D341Med (cell line): ENCODE measurements at places on chromosomes 11 and 22.
A peak's percentile ranks its signal among the peaks of the same experiment; 100 is the strongest.

GRCh38 chr22:50612528-50613221, 12.1 kb downstream of the MAPK8IP2 start:
- DNase-seq: peak; percentile 82

- DNase-seq: no peak
Measured at GRCh38 chr11:67320011-67320410, 16.7 kb downstream of the SSH3 start.

GRCh38 chr22:43945632-43946383, 9.4 kb upstream of the SAMM50 start:
- DNase-seq: peak; percentile 85

GRCh38 chr22:24205438-24206195, 24.3 kb downstream of the SUSD2 start:
- DNase-seq: no peak

DNA sequence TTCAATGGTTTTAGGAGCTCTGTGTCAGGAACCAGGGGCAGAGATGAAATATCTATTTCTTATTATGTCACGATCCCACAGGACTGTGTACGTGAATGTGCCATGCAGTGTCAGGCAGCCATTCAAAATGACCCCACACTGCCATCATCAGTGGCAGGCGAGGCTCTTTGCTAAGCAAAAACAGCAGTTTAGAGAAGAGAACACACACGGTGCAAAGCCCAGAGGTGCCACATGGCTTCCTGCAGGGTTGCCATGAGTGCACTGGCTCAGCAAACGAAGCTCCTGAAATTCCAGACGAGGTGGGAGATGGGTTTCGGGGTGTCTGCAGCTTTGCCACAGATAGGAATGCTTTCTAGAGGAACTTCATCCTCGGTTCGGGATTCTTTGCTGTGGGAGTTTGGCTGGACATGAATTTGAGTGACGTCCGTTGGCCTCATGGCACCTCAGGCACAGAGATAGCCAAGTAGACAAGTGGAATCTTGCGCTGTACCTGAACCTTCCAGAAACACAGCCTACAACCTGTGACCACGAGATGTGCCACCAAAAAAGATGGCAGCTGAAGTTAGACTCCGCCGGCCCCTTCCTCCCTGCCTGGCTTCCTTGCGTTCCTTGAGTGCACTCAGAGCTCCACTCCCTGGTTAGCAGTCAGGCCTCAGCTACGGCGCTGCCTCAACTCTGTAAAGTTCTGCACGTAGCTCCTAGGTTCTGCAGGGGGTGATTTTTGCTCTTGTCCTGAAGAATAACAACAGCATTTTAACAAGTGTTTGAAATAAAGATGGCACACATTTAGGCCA, 7.8 kb upstream of the ZBED4 start:
- DNase-seq: no peak

- no peak for DNase-seq
Measured at GRCh38 chr22:40979198-40979597, 28.0 kb downstream of the RBX1 start.

- no peak for DNase-seq
Measured at GRCh38 chr11:85028329-85029101, 598.6 kb downstream of the DLG2 start.

- DNase-seq: no peak
Measured at GRCh38 chr11:68665436-68665835, 18.9 kb upstream of the GAL start.

DNA sequence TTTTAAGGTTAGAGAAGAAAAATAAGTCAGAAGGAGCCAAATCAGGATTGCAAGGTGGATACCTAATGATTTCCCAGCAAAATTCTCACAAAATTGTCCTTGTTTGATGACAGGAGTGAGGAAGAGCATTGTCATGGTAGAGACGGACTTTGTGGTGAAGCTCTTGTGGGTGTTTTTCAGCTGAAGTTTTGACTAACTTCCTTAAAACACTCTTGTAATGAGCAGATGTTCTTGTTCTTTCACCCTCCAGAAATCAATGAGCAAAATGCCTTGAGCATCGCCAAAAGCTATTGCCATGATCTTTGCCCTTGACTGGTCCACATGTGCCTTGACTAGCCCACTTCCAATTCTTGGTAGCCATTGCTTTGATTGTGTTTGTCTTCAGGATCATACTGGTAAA, 20.0 kb downstream of the CALCB start:
- DNase-seq: no peak

DNA sequence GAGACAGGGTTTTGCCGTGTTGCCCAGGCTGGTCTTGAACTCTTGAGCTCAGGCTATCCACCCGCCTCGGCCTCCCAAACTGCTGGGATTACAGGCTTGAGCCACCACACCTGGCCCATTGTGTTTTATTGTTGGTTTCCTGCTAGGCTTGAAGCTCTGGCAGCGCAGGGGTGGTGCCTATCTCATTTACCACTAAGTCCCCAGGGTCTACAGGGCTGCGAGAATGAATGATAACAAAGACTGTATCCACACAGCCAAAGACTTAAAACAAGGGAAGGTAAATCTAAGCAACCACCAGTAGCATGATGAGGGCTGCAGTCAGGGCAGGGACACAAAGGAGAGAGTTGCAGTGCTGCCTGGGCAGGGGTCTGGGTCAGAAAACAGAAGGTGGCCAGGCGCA, 37.3 kb upstream of the XBP1 start:
- DNase-seq: no peak

GRCh38 chr22:45318558-45319323, 9.0 kb downstream of the FAM118A start:
- no peak for DNase-seq

DNA sequence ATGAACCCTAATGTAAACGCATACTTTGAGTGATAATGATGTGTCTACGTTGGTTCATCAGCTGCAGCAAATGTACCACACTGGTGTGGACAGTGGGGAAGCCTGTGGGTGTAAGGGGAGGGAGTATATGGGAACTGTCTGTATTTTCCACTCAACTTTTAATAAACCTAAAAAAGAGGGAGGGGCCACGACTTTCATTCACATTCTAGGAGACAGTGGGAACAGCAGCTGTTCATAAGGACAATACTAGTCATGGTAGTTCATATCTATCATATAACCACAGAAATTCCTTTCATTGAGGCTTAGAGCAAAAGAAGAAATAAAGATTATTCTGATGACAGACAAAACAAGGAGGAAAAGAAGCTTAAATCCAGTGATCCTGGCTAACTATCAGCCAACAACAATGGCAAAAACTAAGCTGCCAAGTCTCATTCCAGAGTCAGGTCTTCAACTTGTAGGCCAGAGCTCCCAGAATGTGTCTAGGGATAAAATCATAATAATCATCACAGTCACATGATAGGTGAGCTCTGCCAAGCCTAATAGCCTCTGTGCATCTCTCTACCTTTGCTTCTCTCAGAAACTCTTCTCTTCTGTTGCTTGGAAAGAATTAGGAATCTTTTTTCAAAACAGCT, 59.4 kb upstream of the CHRM4 start:
- no peak for DNase-seq

GRCh38 chr11:104799251-104799650, 99.0 kb downstream of the CASP12 start:
- DNase-seq: no peak

- no peak for DNase-seq
Measured at GRCh38 chr11:92894197-92894596, 75.3 kb upstream of the MTNR1B start.

DNA sequence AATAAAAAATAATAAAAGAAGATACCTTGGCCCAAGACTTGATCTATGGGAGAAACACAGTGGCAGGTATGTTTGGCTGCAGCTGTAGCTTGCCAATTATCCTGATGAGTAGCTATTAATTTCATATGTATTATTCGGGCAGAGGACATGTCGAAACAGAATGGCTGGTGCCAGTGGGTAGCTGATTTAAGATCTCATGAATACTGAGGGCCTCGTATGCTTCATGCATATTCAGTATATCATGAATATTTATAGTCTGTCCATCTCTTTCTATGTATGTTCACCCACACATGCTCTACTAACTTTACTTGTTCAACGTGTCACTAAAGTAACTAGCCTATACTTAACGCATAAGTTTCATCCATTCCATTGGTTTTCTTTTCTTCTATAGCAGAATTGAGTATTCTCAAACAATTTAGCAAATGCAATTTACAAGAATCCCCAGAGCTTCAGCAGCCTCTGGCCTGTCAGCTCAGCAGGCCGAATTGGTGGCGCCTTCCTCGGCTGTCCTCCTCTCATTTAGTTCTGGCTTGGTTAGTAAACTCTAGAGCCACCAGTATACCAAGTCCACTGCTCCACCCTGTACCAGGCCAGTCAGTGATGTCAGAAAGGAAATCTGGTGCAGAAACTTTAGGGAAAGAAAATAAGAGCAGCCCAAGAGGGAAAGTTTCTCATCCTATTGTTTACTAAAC, 17.9 kb downstream of the ART5 start:
- DNase-seq: no peak

GRCh38 chr11:124763156-124763947, 1.3 kb upstream of the ESAM start:
- peak; percentile 86 for DNase-seq

GRCh38 chr11:78248903-78249302, 60.2 kb downstream of the USP35 start:
- no peak for DNase-seq

- no peak for DNase-seq
Measured at GRCh38 chr22:46549971-46550641, 12.7 kb upstream of the CELSR1 start.

GRCh38 chr11:86243396-86243795, 1.2 kb upstream of the EED start:
- no peak for DNase-seq

DNA sequence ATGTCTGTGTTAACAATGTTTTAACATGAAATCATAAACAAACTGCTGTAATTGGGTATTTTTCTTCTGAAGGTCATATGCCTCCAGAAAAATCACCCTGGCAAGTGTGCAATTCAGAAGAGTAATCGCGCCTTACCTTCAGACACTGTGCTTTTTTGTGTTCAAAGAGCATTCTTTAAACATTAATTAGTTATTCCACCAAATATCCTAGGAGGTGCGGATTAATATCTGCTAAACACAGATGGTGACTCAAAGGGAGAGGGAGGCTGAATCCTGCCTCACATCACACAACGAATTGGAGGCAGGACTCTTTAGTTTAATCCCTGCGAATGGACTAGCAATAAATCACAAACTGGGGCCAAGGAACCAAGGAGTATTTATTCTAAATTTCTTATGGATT, 213.0 kb downstream of the NTM start:
- no peak for DNase-seq

- no peak for DNase-seq
Measured at GRCh38 chr11:9231848-9232177, 33.3 kb downstream of the DENND5A start.

DNA sequence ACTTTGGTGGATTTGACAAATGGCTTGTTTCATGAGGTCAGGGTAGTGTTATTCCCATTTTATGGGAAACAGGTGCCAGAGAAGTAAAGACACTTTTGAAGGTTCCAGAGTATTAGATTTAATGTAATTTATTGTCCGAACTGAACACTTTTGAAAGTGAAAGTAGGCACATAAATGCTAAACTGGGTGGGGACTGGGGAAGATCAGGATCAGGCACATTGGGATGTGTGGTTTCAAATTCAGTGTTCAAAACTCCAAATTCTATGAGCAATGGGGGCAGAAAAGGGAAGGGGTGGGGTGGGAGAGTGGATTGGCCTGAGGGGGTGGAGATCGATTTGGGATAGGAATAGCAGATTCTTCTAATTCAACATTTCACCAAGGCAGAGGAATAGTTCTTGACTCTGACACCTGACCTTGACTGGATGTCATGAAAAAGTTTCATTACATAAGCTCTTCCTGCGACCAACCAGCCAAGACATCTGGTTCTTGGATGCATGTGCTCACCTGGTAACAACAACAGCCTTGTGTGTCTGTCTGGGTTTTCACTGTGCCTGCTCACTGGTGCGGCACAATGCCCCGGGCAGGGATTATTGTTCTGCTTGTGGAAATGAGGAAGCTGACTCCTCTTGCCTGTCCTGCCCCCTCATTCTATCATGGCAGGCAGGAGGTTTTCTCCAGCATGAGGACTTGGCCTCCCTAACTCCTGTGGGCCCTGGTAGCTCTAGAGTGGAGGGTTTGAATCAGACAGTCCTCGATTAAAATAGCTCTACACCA, 10.8 kb downstream of the PPFIBP2 start:
- DNase-seq: no peak

DNA sequence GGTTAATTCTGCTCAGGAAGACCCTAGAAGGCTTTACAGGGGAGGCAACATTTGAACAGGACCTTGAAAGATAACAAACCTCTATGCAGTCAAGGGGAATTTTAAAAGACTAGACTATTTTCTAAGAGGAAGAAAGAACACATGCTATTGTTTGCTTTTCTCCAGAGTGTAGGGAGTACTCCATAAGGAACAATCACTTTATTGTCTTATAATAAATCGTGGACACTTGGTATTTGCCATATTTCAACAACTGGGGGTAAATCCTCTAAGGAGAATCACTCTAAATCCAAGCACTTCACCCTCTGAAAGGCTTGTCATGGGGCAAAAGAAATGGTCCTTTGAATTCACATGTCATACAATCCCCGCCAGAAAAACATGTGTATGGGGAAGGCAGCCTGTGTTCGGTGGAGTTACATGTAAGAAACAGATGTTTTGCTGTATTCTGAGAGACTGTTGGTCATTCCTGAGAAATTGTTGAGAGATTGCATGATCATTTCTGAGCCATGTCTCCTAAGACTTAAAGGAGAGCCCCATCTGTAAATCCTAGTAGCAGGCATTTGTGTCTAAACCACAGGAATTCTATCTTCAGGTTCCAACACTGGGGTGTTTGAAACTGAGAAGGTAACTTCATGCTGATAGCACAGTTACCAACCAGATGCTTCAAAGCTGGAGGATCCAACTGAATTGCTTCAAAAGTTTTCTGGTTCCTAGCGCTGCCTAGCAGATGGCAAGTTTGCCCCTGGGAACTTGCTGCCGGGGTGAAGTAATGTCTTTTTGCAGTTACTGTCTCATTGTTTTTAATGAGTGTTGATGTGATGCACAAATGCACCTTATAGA, 66.8 kb downstream of the FZD4 start:
- DNase-seq: no peak

GRCh38 chr11:110778343-110778742, 66.1 kb upstream of the ARHGAP20 start:
- DNase-seq: no peak

DNA sequence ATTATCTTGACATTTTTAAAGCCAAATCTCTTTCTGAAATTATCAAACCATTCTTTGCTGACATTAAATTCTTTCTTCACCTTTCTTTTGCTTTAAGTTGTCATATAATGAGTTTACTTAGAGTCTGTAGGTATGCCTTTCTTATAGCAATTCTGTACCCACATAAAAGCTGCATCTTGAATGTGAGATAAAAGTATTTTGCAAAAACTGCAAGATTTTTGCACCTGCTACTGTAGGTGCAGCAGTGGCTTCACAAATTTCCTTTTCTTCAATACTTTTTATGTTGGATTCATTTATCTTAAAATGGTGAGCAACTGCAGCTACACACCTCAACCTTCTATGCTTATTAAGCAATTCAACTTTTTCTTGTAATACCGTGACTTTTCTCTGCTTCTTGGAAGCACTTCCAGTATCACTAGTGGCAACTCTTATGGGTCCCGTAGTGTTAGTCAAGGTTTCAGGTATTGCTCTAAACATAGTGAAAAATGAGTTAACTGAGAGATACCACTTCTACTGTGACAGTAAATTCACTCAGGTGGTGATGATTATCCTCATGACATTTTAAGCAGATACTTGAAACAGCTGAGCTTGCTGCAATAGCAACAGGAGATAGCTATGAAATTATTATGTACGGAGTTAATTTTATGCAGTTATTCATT, 18.8 kb downstream of the ZFP91 start:
- no peak for DNase-seq

GRCh38 chr11:117770061-117770460, 27.0 kb downstream of the DSCAML1 start:
- no peak for DNase-seq
